ENCODE measurements at places on chromosomes 11 and 22. TPM values are rescaled to one million over a fixed set of nuclear protein-coding genes. Genes with fewer than 3 reads are reported as not detected.

OR8G1 gene
- not detected for total RNA-seq

GSTT2 gene
- total RNA-seq, result 0.18 TPM

MRGPRF gene
- not detected for total RNA-seq

CARD18 gene
- total RNA-seq, result not detected

TTC36 gene
- 0.75 TPM for total RNA-seq

OR56A1 gene
- not detected for total RNA-seq

PDGFD gene
- total RNA-seq, result not detected

Data from T-helper 2 cell treated with Interferon-gamma antibody and Interleukin-4, amounts not matched to agents 100 ng/mL and 5 ng/mL, for 36 hours (primary cell).